Body of pancreas (tissue), 4 donors: ENCODE measurements at places on chromosomes 16 and 17. TPM values are rescaled to one million over a fixed set of nuclear protein-coding genes. Genes with fewer than 3 reads are reported as not detected.

ITGAL gene
- total RNA-seq = 1.3 TPM

SERPINF2 gene
- total RNA-seq = 8.8 TPM

GRAPL gene
- not detected for total RNA-seq

CA7 gene
- total RNA-seq = not detected

CCL8 gene
- not detected for total RNA-seq

SPATA22 gene
- not detected for total RNA-seq

GPR139 gene
- total RNA-seq = not detected

NRN1L gene
- not detected for total RNA-seq

ASB16 gene
- 10.5 TPM for total RNA-seq
